ENCODE measurements at places on chromosomes 3 and 15.
A peak's percentile ranks its signal among the peaks of the same experiment; 100 is the strongest.

- peak; percentile 35 for DNase-seq
These were observed at the start of gene EIF2B5 for GRCh38 chr3:184135149-184135910. EIF2B5 (plus strand) TSS chr3:184135358; CDS start chr3:184135386, 28 bp downstream.

DNA sequence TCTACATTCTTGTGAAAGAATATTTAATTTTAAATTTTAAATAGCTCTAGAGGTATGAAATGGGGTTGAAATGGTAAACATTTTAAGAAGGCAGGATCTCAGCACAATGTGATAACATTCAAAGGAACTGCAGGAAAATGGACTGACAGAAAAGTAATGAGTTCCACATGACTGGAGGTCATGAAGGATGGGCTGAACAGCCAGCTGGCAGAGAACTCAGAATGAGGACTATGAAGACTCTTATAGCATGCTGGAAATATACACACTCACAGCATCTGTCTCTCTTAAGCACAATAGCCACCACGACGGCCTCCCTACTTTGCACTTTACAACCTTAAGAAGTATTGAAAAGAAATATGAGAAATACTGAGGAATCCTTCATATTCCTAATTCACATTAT, 94.7 kb downstream of the TNIK start:
- no peak for DNase-seq

DNA sequence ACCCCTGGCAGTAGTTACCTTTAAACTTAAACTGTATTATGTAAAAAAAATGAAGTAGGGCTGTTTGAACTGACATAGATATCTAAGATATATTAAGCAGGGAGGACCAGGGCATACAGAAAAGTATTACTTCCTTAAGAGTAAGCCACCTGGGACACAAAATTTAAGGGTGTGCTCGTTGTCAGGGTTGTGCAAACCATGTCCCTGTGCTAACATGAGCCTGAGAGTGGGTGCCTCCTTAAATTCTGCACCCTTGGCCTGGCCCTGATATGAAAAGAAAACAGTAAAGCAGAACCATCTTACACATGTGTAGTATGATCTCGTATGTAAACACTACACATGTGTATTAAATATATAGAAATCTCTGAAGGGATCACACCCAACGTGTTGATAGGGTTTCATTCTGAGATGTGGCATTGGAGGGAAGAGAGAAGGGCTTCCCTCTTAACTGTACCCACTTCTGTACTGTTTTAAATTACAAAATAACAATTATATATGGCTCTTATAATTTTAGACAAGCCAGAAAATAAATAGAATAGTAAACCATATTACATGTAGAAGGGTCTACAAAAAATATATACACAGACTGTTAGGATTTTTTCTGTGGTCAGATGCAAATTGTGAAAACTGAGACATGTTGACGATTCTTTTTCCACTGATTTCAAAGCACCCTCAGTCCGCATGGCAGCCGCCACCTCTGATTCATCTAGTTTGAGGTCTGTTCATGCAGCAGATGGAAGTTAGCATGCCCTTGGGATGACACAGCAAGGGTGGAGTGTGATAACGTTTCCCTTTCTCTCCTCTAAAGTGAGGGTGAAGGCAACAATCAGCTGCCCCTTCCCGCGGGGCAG, 400.8 kb upstream of the PROK2 start:
- no peak for DNase-seq

DNA sequence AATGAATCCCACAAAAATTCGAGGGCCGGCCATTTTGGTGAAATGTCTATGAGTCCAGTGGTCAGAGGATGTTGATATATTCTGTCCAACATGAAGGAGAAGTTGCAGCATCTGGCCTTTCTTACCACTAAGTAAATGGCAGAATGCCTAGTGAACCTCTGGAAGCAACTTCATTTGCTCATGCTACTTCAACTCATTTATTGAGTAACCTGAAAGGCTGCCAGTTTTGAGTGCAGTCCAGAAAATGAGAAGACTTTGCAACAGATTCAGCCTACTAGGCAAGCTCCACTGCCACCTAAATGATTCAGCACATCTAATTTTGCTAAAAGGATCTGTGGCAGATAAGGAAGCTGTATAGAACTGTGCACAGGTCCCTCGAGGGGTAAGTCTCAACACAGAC, 265.0 kb downstream of the OPA1 start:
- no peak for DNase-seq

GRCh38 chr3:159824333-159824732, 164.3 kb upstream of the IL12A start:
- no peak for DNase-seq

DNA sequence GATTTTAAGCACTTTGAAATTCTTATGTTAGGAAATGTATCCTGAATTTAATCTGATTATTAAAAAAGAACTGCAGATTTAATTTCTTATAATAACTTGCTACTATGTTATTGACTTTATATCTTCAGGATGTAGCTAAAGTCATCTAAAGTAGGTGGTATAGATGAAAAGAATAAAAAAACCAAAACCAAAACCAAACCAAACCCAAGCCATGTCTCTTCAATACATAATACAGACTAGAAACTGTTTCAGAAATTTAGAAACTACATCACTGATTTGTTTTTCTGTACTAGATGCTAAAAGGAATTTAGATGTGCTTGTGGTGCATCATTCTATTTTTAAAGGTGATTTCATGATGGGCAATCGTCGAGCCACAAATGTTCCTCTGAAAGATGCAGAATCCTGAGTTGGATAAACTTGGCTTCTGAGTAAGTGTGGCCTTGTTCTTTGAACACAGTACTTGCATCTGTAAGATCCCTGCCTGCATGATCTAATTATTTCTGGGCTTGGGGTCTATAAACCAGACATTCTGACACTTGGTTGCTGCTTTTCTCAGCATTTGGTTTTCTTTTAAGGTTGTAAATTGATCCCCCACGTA, 287.1 kb upstream of the SUCLG2 start:
- no peak for DNase-seq

DNA sequence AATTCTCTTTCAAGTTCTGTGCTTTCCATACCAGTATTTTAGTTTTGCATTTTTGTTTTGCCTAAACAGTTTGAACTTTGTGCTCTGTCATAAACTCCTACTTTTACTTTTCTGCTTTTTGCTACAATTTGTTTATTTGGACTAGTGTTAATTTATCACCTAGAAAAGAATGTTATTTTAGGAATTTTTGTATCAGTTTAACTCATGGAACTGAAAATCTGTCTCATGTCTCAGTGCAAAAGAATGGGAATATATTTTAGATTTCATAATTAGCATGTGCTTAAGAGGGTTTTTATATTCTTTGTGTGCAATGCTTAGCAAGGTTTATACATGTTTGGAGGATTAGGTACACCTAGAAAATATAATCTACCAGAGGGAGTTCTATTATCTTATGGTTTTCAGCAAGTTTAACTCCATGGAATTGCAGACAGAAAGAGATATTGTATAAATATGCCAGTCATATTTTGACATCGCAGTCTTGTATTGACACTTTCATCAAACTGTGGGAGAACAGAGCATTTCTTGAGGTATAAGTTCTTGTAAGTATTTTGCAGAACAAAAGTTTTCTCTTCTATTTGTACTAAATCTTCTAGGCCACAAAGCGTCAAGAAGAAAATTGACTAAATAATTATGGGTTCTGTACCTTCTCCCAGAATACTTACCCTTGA, 409.9 kb downstream of the RBMS3 start:
- no peak for DNase-seq

GRCh38 chr3:197804511-197804910, 13.5 kb downstream of the LRCH3 start:
- DNase-seq = no peak

GRCh38 chr15:61232266-61232665, 3.2 kb upstream of the RORA start:
- DNase-seq = no peak

GRCh38 chr3:39108200-39108710, 775 bp downstream of the TTC21A start:
- no peak for DNase-seq

DNA sequence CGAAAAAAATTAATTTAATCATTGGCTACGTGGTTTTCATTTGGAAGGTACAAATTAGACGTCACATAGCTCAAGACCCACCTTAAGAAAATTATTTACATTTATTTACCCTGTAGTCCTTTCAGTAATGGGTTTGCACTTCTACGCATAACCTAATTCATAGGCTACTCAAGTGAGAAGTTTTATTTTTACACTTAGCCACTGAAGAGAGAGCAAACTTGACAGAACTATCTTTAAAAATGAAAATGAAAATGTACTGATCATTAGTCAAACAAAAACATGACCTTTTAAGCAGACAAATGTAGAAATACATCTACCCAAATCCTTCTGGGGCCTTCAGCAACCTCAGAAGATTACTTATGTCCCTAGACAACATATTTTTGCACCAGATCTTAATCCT, 269.4 kb upstream of the TTC14 start:
- no peak for DNase-seq

DNA sequence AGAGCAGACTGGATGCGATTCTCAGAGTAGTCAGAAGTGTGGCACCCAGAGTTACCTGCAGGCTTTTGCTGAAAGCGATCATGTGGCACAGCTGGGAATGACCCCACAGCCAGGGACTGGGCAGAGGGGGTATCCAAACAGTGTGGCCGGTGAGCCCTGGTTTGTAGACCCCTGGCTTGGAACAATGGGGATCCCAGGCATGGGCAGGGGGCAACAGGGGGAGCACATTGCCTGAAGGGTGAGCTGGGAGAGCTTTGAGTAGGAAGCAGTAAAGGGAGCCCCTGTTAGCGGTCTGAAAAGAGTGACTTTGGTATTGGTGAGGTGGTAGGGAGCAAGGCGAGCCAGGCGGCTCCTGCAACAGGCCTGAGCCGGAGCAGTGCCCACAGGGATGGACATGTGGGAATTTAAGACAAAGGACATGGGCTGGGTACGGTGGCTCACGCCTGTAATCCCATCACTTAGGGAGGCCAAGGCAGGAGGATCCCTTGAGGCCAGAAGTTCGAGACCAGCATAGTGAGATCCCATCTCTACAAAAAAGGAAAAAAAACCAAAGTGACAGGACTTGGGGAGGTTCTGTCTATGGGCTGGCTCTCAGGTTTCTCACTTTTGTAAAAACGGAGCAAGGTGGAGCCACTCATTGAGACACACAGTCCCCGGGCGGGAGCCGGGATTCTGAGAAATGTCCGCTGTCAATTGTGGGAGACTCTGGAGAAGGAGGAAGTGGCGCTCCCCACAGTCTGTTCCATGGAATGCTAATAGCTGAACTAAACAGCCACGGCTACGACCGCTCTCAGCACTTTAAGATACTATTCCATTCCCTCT, 223.8 kb upstream of the LYSMD4 start:
- no peak for DNase-seq

DNA sequence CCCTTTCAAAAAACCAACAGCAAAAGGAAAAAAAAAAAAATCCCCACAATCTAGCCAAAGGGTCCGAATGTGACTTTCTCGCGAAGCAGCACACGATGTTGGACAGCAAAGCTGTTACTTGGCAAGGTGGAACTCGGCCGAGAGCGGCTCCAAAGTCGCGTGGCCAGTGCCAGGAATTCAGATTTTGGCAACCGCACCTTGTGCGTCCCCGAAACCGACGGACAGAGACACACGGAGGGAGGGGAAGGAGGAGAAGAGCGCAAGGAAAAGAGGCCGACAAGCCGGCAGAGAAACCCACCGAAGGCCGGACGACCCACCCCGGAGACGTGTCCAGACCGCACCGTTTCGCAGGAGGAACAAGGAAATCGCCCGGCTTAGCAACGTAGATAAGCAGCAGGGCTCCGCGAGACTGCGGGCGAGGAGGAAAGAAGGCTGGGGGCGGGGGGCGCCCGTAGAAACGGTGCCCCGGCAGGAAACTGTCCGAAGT, 517.3 kb downstream of the MECOM start:
- DNase-seq = no peak

DNA sequence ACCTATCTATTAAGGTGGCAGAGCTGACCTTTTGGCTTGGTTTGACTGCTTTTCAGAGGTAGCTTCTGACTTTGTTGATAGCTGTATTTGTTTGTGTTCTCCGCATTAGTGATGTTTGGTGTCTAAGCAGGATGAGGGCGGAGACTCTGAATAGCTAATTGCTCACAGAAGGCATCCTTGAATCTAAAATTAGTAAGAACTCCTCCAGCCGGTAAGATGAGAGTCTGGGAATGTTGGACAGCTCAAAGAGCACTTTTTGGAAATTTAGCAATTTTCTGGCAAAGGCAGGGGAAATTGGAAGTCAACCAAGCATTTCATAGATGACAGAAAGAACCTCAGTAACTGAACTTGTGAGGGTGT, 174.1 kb downstream of the KLHL25 start:
- DNase-seq = no peak

- DNase-seq = no peak
These were observed 23.6 kb downstream of the PTPN23 start for GRCh38 chr3:47404431-47404876.

DNA sequence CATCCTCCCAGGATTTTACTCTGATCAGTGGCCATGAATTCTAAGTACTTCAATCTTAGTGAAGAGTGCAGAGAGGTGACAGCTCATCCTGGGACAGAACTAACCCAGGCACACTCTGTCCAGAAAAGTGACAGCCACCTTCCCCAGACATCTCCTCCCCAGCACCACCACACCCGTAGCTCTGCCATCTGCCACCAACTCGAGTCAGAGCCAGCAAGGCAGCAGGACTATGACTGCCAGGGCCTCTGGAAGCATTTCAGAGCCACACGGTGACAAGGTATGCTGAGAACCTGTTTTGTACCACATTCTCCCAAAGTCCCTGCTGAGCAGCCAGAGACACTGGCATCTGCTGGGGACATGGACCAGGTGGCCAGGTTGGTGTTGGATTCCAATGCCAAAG, 71.0 kb downstream of the NTRK3 start:
- DNase-seq = no peak

DNA sequence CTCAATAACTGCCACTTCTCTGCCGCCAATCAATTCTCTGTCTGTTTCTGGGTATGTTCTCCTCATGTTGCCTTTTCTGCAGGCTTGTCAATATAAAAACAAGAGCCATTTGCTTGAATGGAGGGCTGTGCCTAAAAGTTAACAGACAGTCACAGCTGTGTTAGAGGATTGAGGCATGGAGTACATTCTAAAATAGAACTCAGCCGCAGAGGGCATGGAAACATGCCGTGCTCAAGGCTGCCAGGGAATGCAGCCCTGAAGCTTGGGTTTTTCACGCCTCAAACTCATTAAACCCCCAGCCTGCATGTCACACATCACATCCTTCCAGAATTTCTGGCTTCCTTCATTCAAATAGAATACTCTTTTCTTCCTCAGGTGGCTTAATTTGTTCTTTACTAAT, 166.6 kb downstream of the TPRG1 start:
- no peak for DNase-seq

DNA sequence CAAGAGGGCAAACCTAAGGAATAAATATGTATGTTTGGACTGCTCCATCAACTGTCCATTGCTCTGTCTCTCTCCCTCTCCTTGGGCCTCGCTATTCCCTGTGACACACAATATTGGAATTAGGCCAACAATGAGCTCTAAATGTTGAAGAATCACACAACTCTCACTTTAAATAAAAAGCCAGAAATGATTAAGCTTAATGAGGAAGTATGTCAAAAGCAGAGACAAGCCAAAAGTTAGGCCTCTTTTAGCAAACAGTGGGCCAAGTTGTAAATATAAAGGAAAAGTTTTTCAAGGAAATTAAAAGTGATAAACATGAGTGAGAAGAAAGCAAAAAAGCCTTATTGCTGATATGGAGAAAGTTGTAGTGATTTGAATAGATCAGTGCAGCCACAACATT, 141.0 kb downstream of the VGLL3 start:
- no peak for DNase-seq

All from esophagus squamous epithelium (tissue), 5 donors.